ENCODE measurements at places on chromosomes 7 and 10. TPM values are rescaled to one million over a fixed set of nuclear protein-coding genes. Genes with fewer than 3 reads are reported as not detected.

Gene MOGAT3
- total RNA-seq, result not detected

Gene ACTL6B
- total RNA-seq, result not detected

DNA sequence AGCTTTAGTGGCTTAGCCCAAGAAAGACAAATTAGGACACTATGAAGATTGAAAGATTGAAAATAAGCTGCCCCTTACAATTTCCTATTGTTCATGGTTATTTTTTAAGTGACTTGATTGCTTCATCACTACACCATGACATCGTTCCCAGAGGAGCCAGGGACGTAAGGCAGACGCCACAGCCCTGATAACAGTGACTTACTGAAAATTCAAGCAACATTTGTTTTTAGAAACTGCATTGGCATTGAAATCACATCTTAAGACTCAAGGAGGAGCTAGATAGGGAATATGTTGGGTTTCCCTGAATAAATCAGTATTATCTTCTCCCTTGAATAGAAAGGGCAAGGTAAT is 38.7 kb upstream of the ANK3 start:
- H3K27me3 ChIP-seq, result no peaks in the 10 kb centered on the region
- no peak overlapping the region for H3K27ac ChIP-seq
- no peaks in the 10 kb centered on the region for H3K4me1 ChIP-seq
- DNase-seq, result no peak
- no peak overlapping the region for H3K4me3 ChIP-seq
- H3K36me3 ChIP-seq, result no peaks in the 10 kb centered on the region

- peak overlapping the region; percentile 0 for H3K27ac ChIP-seq
- no peaks in the 10 kb centered on the region for H3K36me3 ChIP-seq
- H3K4me1 ChIP-seq, result peaks cover 5% of the 10 kb centered on the region
- H3K27me3 ChIP-seq, result no peaks in the 10 kb centered on the region
These were observed 36.0 kb downstream of the R3HCC1L start for GRCh38 chr10:98170249-98171117.

DNA sequence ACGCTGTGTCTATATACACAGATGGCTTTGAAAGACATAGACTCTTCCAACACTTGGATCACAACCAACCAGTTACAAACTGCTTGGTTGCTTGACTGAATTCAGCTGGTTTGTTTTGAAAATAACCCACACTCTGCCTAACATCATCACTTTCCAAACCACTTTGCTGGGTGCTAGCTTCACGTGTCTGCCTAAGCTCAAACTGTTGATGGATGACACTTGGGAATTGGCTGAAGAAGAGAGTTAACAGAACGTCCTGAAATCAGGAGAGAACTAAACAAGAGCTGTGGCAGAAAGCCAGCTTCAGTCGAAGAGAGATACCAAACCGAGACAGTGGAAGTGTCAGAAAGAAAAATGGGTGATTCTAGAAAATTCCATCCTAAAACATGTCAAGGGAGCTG is 420.8 kb upstream of the AUTS2 start:
- no peak overlapping the region for H3K4me3 ChIP-seq
- DNase-seq, result no peak
- no peaks in the 10 kb centered on the region for H3K4me1 ChIP-seq
- H3K27ac ChIP-seq, result no peak overlapping the region
- no peaks in the 10 kb centered on the region for H3K27me3 ChIP-seq

DNA sequence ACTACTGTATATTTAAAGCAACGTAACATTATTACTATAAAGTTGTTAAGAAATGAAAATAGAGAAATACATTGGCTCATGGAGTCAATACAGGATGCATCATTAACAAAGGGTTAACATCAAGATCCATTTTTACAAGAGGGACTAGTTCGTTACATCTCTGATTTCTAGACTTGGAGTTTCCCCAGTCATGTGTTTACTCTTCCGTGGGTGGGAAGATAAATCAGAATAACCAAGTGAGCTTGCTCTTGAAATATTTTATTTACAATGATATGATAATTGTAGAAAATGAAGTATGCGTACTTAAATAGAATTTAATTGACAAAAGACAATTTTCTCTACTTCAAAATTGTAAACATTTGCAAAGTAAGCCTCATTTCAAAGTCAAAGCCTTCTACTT is 1.0 kb upstream of the PRKAR2B start:
- H3K36me3 ChIP-seq, result no peaks in the 10 kb centered on the region
- H3K27me3 ChIP-seq, result no peaks in the 10 kb centered on the region
- peaks cover 7% of the 10 kb centered on the region for H3K4me1 ChIP-seq
- DNase-seq, result no peak
- H3K27ac ChIP-seq, result no peak overlapping the region

DNA sequence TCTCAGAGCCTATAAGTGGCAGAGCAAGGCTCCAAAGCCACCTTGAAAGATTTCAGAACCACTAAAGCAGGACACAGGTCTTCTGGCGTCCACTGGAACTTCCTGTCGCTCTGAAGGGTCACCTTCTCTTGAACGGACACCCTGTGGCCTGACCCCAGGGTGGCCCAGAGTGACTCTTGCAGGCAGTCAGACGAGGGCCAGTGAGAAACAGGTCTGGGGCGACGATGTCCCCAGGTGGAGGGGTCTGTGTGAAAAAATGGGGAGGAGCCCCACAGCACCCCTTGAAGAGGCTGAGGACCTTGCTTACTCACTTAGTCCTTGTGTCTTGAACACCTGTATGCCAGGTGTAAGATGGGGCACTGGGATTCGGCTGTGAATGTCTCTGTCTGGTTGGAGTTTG is 946 bp upstream of the RASGEF1A start:
- no peaks in the 10 kb centered on the region for H3K36me3 ChIP-seq
- no peak overlapping the region for H3K27ac ChIP-seq

GRCh38 chr7:12391922-12392615 is 11.6 kb downstream of the VWDE start:
- H3K4me3 ChIP-seq, result no peak overlapping the region
- no peak overlapping the region for H3K27ac ChIP-seq
- no peaks in the 10 kb centered on the region for H3K4me1 ChIP-seq
- H3K27me3 ChIP-seq, result no peaks in the 10 kb centered on the region
- no peak for DNase-seq

- DNase-seq, result no peak
- no peak overlapping the region for H3K4me3 ChIP-seq
These were observed 138.1 kb upstream of the THSD7A start for GRCh38 chr7:11970132-11970531.
